ENCODE measurements at places on chromosomes 2 and 18.

- DNase-seq: no peak
Measured at GRCh38 chr2:143726151-143726845, 597.1 kb downstream of the ARHGAP15 start.

- no peak for DNase-seq
Measured at GRCh38 chr2:109694190-109694589, 80.0 kb downstream of the SOWAHC start.

- no peak for DNase-seq
Measured at GRCh38 chr2:98180456-98180855, 93.5 kb downstream of the VWA3B start.

DNA sequence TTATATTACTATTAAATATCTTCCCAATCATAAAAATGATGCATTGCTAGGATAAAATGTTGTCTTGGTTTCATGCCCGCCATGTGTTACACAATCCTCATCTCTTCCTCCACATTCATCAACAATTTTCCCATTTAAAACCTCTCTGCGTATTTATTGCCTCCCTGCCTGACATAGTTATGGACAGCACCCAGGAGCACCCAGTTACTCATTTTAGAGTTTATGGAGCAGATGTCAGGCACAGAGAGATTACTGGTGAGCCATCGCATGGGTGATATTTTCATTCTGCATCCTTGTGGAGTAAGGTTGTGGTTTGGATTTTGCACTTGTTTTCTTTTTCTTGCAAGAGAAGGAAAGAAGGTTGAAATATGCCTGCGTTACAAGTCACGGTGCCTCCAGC, 116.7 kb upstream of the NPAS2 start:
- DNase-seq: no peak

DNA sequence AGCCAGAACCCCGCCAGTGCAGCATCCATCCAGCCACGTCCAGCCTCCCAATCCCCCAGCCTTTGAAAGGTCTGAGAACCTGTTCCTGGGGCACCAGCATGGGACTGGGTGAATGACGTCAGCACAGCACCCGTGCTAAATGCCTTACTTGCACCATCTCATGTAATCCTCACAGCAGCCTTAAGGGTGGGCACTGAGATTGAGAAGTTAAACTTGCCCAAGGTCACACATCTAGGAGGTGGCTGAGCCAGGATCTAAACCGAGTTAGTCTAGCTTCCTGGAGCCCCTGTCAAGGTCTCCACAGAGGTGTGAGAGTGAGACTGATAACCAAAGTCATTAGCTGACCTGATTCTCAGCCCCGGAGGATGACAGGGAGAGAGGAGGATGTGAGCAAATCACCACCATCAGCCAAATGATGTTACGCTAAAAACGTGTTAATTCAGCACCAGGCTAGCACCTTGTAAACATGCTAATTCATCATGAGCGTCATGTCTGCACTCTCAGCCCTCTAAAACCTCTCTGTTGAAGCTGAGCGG, 4.6 kb downstream of the CD8A start:
- no peak for DNase-seq

- DNase-seq: no peak
Measured at GRCh38 chr18:45876161-45876560, 50.7 kb downstream of the SIGLEC15 start.

GRCh38 chr2:15346624-15347023, 214.5 kb downstream of the NBAS start:
- no peak for DNase-seq

GRCh38 chr2:23127465-23127864, 257.5 kb upstream of the KLHL29 start:
- no peak for DNase-seq

- DNase-seq: no peak
Measured at GRCh38 chr2:100818003-100818605, 1.8 kb upstream of the NPAS2 start.

GRCh38 chr2:168713325-168713724, 89.1 kb upstream of the NOSTRIN start:
- no peak for DNase-seq

DNA sequence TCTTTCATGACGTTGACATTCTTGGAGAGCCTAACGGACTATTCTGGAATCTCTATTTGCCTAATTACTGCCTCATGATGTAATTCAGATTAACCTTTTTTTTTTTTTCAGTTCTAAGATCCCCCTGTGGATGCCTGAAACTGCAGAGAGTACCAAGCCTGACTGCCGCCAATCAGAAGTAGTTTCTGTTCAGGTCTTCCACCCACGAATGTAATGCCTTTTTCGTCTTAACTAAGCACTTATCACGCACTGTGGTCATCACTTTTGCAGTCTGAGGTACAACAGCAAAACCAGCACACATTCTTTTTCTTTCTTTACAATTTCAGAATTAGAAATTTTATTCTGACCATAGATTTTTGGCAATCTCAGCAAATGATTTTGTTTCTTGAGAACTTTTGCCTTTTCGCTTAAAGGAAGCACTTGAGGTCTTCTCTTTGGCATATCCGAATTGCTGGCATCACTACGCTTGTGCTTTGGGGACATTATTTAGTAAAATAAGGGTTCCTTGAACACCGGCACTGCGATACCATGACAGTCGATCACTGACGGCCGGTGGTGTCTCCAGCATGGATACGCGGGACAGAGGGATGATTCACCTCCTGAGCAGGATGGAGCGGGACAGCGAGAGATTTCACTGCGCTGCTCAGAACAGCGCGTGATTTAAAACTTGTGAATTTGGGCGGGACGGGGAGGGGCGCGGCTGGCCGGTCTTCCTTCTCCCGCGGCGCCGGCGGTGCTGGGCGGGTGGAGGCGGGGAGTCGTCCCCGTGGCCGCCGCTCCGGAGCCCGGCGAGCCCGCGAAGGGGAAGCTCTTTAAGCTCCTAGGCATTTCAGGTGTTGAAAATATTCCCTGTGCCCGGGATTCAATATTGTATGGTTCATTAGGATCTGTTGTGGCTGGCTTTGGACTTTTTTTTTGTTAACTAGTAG, 32.0 kb upstream of the GPR55 start:
- no peak for DNase-seq

DNA sequence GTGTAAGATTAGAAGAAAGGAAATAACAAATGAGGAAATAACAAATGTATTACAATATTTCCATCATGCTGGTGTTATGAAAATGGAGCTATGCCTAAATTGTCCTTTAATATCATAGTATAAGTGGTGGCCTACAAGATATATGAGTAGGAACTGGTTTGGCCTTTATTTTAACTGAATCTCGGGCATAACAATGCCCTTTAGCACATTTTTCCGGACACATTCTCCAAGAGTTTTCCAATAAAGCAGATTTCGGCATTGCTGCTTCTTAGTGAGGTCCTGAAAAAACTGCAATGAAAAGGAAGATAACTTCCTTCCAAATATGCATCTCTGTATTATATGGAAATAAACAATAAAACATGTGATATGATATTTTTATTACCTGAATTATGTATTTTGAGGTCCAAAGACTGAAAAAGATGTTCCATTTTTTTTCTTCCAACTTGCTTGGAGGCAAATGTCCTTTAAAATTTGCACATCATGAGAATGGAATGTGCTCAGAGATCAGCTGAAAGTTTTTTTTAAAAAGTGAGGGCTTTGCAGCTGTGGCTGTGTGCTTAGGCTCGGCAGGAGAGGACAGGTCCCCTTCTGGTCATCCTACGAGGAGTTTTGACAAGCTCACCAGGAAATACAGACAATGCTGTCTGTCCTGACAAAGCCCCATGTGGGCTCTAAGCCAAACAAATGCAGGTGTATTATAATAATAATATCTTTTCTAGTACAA, 132.3 kb upstream of the RND3 start:
- DNase-seq: no peak

DNA sequence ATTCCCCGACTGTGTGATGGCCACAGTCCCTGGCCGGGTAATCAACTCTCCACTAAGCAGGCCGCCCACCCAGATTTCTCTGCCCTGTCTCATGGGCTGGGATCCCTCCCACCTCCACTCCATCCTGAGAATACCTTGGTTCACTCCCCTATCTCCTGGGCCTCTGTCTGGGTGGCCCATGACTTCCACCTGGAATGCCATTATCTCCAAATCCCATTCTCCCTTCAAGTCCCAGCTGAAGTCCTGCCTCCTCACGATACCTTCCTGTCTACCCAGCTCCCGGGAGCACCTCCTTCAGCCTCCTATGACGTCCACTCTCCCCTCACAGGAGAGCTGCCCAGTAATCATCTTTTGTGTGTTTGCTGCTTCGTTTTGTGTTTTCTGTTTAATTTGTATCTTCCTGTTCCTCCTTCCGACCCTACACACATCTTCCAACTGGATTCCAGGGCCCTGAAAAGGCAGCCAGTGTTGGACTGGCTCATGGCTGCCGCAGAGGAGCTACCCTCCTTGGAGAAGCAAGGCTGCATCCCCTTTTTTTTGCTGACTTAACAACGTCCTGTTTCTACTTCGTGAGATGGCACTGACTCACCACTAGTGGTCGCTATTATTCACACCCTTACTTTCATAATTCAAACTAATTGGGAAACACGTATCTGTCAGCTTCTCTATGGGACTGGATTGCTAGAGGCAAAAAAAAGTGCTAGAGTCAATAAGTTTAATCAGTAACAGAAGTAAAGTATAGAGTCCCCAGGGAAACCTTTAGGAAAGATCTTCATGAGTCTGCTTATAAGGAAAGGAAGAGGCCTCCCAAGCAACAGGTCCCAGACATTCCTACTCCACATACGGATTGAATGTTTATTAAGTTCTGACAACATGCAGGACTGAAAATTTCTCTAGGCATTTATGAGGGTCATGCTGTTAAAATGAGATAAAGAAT, 171.9 kb upstream of the GATA6 start:
- peak; percentile 4 for DNase-seq

DNA sequence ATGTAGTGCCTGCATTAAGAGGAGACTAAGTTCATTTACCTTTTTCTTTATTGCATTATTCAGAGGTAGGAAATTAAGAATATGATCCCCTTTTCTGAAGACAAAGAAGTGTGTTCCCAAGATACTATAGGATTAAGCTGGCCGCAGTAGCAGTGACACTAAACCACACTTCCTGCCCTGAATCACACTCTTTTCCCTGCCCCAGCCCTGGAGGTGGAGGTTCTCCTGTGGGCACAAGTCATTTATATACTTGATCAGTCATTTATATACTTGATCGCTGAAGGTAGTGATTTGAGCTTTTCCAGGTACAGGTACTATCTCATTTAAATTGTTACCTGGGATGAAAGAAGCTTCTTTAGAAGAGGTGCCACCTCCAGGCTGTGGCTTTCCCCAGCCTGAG, 78.6 kb downstream of the ARMC9 start:
- no peak for DNase-seq

- DNase-seq: no peak
Measured at GRCh38 chr2:41847744-41848441, 199.9 kb upstream of the PKDCC start.

DNA sequence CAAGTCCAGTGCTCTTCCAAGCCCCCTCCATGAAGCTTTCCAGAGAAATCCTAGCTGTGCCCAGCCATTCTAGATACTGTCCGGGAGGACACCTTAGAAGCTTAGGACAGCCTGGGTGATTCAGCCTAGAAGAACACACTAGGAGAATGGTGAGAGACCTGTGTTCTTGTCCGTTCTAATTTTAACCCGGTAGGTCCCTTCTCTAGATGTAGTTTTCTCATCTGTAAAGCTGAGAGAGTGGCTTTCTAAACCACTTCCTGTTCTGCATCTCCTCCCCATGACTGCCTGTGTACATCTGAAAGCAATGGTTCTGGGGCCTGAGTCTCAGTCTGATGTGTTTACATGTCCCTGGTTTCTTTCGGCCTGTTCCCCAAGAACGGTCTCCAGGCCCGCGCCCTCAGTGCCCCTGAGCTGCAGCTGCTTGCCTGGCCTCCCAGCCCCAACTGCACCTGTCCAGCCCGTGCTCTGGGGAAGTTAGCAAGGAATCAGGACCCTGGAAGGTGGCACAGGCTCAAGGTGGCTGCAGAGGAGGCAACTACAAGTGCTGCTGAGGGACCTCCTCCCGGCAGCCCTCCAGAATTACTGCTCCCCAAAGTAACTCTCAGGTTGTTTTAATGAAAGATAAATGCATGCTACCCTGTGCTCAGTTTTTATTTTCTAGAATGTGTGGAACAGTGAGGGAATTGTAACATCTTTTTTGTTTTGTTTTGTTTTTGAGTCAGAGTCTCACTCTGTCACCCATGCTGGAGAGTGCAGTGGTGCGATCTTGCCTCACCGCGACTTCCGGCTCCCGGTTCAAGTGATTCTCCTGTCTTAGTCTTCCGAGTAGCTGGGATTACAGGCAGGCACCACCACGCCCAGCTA, 105.9 kb downstream of the LBH start:
- peak; percentile 78 for DNase-seq

DNA sequence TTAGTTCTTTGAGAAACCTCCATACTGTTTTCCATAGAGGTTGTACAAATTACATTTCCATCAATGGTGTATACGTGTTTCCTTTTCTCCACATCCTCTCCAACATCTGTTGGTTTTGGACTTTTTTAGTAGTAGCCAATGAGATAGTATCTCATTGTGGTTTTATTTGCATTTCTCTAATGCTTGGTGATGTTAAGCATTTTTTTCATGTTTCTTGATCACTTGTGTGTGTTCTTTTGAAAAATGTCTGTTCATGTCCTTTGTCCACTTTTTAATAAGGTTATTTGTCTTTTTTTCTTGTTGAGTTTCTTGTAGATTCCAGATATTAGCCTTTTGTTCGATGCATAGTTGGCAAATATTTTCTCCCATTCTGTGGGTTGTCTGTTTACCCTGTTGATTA, 392.3 kb upstream of the ZEB2 start:
- DNase-seq: no peak

GRCh38 chr2:86492048-86492453, 50.9 kb downstream of the KDM3A start:
- DNase-seq: no peak

- DNase-seq: no peak
Measured at GRCh38 chr2:309148-309953, 21.5 kb upstream of the ALKAL2 start.

- peak; percentile 54 for DNase-seq
Measured at GRCh38 chr2:231674587-231675338, 33.6 kb upstream of the PTMA start.

DNA sequence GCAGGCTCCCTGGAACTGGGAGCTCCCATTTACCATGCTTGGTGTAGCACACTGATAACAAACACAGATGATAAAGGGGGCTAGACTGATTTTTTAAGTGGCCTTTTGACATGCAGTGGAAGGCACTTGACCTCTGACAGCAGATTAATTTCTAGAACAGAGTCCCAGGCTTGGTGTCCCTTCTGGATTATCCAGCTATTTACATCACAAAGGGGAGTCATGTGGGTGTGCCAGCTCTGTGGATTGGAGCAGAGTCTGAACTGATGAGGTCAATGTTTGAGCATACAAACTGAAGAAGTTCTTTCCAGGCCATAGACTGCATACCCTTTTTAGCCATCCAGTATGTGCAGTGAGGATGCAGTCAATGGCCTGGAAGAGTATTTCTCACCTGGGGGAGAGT, 31.5 kb upstream of the SIX2 start:
- no peak for DNase-seq

DNA sequence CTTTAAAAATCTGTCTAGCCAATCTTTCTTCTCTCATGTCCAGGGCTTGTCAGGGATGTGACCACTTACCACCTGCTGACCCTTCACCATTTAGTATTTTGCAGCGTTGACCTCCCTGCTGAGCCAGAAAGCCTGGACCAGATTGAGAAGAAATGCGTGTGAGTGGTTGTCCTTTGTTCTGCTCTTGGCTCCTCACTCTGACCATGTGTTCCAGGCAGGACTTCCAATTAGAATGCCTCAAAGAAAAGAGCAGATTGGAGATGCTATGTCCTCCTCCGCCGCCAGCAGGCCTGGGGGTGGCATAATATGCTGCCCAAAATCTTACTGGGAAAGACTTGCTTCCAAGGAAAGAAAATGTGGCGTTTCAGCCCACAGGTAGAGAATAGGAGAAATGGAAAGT, 894.1 kb downstream of the SLC4A3 start:
- DNase-seq: no peak
